BJ (cell line): ENCODE measurements at places on chromosomes 1 and 21. TPM values are rescaled to one million over a fixed set of nuclear protein-coding genes. Genes with fewer than 3 reads are reported as not detected.
A peak's percentile ranks its signal among the peaks of the same experiment; 100 is the strongest.

DNA sequence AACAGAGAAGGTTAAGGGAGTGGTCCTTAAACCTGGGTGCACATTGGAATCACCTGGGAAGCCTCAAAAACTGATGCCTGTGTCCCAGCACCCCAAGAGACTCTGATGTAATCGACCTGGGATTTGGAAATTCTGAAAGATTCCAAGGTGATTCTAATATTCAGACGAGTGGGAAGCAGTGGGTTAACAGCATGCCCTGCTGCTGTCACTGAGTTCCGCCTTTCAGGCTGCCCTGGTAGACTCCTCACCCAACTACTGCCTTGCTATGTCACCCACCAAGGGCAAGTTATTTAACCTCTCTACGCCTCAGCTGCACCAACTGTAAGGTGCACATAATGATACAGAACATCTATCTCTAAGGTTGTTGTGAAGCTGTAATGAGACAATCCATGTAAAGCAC, 59.2 kb downstream of the CD34 start:
- DNase-seq, result no peak

DNA sequence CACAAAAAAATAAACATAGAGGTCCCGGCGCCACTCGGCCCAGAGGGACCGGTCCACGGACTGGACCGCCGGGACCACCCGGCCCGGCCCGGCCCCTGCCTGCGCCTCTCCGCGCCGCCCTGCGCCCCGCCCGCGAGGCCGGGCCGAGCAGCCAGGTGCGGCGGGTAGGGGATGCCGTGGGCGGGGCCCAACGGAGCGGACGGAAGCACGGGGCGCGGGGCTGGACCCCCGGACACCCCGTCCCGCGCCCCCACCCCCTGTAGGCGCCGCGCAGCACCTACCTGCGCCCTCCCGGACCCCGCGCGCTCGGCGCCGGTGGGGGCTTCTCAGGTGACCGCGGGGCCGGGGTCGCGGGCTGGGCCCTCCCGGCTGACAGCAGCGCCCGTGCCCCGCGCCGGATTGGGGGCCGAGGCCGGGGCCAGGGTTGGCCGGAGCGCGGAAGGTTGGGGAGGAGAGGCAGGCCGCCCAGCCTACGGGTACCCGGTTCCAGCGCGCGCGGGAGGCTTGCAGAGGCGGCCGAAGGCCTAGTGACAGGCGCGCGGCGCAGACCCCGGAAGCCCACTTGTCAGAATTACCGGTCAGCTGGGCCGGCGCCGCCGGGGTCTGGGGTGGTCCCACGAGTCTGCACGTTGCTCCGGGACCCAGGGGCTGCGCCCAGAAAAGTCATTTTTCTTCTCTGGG, 351.9 kb upstream of the CAMK1G start:
- DNase-seq, result no peak

DNA sequence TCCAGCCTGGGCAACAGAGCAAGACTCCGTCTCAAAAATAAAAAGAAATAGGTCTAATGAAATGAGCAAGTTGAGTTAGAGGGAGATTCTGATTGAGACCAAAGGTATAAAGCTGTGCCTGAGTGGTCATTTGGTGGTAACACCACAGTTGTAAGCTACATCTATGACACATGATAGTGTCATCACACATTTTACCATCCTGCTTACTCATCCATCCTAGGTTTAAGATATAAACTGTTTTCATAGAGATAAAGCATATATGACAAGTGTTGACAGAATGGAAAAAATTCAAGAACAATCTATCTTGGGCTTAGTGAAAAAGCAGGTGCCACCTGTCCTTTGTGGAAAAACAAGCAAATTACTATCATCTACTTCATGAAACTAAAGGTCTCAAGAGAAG, 7.1 kb upstream of the CFAP141 start:
- no peak for DNase-seq

OXCT2 gene
- polyA plus RNA-seq, result 0.53 and 1.2 TPM in 2 replicates

DNA sequence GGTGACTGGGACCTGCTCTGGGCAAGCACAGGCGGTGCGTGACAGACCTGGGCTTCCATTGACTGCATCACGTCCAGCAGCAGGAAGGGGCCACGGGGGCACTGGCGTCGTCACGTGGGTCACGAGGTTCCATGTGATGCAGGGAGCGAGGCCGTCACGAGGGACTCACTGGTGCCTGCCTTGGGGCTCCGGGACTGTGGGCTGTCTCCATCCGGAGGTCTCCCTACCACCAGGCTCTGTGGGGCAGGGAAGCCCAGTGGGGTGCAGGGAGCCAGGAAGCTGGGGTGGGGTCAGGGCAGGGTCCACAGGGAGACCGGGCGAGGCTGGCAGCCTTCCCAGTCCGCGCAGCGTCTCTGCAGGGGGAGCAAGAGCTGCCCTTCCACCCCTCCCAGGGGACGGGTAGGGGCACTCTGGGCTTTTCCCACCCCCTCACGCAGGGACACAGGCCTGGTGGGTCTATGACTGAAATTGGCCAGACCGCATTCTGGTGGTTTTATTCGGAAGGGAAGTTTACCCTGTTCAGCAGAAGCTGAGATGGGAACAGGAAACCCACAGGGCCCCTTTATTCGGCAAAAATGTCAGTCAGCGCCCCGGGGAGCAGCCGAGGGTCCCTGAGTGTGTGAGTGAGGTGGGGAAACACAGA, 416 bp upstream of the TNFRSF14 start:
- no peak for DNase-seq

SYPL2 gene
- 58.8 and 73.1 TPM in 2 replicates for polyA plus RNA-seq

ACTA1 gene
- polyA plus RNA-seq, result 0.10 and 0.11 TPM in 2 replicates

GRCh38 chr21:28387220-28387619, 605.5 kb downstream of the LTN1 start:
- no peak for DNase-seq

DNA sequence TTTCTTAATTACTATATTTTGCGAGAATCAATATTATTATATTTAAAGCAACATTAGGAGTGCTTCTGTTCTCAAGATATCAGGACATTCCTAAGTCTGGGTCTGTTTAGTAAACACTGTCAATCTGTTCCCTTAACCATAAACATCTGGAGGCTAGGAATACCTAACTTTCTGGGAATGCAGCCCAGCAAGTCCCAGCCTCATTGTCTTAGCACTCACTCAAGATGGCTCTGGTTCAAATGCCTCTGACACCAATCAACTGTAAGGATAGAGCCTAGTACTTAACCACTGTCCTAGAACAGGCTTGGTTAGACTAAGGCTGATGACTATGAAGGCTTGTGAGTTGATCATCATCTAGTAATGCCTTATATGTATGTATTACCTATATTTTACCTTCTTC, 61.5 kb downstream of the TNN start:
- peak; percentile 69 for DNase-seq

- DNase-seq, result no peak
Measured at GRCh38 chr1:169013821-169014220, 92.7 kb upstream of the ATP1B1 start.

DNA sequence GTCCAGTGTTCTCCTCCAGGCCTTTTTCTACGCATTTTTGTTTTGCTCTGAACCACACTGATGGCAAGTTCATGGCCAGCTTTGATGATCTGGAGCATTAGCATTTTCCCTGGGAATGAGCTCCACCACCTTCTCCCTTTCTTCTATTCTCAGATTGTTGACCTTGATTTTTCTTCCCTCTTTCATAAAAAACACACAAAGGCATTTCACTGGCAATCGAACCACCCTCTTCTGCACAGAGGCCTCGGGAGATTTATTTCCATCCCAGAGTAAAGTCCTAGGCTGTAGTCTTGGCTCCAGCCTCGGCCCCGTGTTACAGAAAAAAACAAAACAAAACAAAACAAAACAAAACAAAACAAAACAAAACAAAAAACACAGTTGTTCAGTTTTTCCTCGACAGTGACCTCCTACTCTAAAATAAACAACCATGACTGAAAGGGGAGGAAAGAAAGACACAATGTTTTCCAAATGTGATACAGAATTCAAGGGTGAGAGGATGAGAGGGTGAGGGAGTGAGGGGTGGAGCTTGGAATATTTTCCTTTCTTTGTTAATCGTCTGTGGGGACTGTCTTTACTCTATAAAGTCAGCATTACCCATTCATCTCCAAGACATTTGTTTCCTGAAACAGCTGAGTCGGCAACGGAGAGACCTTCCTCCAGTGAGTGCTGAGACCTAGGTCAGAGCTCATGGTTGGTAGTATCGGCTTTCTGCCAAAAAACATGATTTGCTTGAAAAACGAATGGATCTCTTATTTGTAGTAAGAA, 29.8 kb upstream of the RNF186 start:
- no peak for DNase-seq
